ENCODE measurements at places on chromosomes 4 and X. TPM values are rescaled to one million over a fixed set of nuclear protein-coding genes. Genes with fewer than 3 reads are reported as not detected.

The SYTL5 gene
- total RNA-seq = 1.3 TPM

The SERTM2 gene
- 7.9 TPM for total RNA-seq

GRCh38 chr4:3613967-3614730 lies 81.9 kb upstream of the LRPAP1 start:
- DNase-seq = peak; percentile 93

DNA sequence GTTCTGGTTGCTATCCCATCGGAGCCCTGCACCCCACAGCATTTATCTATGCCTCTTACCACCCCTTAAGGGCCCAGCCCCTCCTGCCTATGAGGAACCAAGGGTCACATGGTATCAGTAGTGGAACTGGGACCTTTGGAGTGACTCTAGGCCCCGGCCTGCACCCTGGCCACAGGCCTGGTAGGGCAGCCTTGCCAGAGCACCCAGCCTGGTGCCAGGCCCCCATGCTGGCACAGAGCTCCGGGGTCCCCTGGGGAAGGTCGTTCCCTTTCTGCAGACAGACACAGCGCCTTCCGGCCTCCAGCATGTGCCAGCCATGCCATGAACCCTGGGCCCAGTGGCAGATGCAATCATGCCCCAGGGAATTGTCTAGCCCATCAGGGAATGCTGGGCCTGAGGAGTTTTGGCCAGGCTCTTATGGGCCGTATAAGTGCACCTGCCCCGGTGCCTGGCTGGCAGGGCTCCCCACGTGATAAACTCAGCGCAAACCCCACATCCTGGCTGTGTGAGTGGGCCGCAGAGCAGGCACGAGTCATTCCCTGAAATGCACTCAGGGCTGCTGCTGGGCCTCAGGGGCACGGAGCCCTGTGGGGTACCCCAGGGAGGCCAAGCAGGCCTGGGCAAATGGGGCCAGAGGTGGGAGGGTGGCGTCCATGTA lies 19.8 kb upstream of the ADD1 start:
- no peak for DNase-seq

DNA sequence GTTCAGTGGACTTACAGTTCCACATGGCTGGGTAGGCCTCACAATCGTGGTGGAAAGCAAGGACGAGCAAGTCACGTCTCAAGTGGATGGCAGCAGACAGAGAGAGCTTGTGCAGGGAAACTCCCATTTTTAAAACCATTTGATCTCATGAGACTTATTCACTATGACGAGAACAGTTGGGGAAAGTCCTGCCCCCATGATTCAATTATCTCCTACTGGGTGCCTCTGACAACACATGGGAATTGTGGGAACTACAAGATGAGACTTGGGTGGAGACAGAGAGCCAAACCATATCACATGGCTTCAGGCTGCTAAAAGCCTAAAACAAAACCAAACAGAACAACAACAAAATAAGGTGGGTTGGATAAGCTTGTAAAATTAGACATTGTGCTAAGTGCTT lies 194.4 kb upstream of the CPEB2 start:
- no peak for DNase-seq

GRCh38 chr4:77092975-77093374 lies 17.2 kb upstream of the CCNI start:
- no peak for DNase-seq

- no peak for DNase-seq
These were observed 90.5 kb upstream of the TRIM2 start for GRCh38 chr4:153113838-153114105.

GRCh38 chrX:49041744-49042580 lies 1.2 kb downstream of the TFE3 start:
- peak; percentile 37 for DNase-seq

The SCD5 gene
- 15.1 TPM for total RNA-seq

GRCh38 chrX:136192839-136193414 lies 45.6 kb downstream of the FHL1 start:
- DNase-seq = no peak

Measured in tongue (tissue), 3 donors.